NCI-H526 (cell line): ENCODE measurements at places on chromosomes 7 and 10.

DNA sequence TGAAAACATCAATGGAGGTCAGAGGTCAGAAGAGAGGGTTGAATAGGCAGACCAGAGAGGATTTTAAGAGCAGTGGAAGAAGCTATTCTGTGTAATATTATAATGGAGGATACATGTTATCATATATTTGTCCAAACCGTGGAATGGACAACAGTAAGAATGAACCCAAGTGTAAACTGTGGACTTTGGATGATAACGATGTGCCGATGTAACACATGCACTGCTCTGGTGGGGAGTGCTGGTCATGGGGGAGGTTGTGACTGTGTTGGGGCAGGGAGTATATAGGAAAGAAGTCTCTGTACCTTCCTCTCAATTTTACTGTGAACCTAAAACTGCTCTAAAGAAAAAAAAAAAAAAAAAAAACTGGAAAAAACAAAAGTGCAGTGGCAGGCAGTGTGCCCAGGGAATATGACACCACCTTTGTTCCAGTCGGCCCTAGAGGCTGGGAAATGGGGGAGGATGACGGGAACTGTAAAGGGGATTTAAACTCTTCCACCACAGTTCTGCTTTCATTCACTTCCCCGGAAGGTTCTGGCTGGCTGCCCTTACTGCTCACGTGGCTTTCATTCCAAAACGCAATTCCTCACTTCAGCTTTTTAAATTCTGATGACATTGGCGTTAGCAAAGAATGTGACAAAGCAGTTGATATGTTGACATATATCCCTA lies 113.7 kb upstream of the ANKRD1 start:
- DNase-seq, result no peak

- DNase-seq, result no peak
Measured at GRCh38 chr7:46230990-46231305, 309.9 kb upstream of the IGFBP3 start.

DNA sequence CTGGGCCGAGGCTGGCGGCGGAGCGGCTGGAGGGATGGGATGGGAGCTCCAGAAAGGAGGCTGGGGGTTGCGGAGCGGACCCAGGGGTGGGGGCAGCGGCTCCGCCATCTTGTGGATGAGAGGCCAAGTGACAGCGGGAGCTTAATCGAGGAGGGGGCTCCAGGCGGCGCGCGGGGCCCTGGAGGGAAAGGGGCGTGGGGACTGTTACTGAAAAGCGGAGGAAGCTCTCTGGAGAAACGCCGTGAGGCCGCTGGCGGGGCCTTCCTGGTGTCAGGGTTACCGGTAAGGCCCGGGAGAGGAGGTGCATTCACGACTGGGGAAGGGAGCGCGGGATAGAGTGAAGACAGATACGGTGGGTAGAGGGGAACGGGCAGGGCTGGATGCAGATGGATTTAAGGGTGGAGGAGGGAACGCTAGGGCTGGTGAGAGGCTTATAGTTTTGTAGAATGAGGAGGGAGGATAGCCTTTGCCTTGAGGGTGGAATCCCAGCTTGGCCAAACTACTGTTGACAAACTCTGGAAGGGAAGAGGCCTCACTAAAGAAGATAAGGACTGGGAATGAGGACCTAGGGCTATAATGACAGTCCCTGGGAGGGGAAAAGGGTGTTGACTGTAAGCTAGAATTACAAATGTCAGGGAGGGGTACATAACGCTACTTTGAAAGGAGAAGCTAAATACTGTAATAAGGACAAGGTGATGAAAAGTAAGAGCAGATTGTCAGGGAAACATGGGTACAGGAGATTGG lies 535 bp downstream of the BTRC start:
- DNase-seq, result peak; percentile 80

DNA sequence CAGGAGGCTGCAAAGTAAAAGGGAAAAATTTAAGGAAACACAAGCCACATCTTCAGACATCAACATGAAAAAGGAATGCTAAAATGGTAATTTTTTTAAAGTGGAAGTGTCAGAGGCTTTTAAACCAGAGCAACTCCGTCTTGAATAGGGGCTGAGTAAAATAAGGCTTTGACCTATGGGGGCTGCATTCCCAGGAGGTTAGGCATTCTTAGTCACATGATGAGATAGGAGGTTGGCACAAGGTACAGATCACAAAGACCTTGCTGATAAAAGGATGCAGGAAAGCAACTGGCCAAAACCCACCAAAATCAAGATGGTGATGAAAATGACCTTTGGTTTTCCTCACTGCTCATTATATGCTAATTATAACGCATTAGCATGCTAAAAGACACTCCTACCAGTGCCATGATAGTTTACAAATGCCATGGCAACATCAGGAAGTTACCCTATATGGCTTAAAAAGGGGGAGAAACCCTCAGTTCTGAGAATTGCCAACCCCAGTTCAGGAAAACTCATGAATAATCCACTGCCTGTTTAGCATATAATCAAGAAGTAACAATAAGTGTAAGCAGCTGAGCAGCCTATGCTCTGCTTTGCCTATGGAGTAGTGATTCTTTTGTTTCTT lies 128.3 kb downstream of the SKAP2 start:
- DNase-seq, result no peak

GRCh38 chr7:98681951-98682350 lies 64.9 kb downstream of the NPTX2 start:
- DNase-seq, result no peak

DNA sequence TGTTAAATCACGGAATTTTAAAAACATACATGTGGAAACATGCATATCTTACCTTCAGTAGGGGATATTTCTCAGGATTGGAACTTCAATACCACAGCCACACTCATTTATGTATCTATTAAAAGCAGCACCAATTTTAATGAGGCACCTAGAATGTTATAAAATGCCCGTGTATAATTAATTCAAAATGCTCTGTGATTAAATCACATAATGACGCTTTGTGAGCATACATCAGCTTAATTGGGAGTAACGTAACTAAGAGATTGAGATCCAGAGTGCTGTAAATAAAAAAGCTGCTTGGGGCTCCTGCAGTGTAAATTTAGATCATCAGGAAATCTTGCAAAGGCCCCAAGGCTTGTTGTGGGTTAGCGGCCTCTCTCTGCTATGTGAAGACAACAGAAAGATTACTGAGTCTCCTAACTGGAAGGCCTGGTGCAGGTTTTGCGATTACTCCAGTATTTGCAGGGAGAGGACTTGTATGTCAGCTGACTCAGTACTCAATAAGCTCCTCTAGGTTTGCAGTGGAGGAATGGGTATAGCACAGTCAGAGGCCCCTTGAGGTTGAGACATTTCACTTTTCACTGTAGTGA lies 195.5 kb upstream of the PHYHIPL start:
- DNase-seq, result no peak

GRCh38 chr10:101052285-101052684 lies 9.5 kb upstream of the KAZALD1 start:
- no peak for DNase-seq
